ENCODE measurements at places on chromosomes 2 and 18.

GRCh38 chr2:207051385-207051965, 112.2 kb downstream of the CPO start:
- DNase-seq, result no peak

- DNase-seq, result peak; percentile 13
Measured at GRCh38 chr2:207619764-207620203, 5.4 kb downstream of the METTL21A start.

GRCh38 chr2:46818819-46819218, 96.8 kb downstream of the MCFD2 start:
- DNase-seq, result no peak

DNA sequence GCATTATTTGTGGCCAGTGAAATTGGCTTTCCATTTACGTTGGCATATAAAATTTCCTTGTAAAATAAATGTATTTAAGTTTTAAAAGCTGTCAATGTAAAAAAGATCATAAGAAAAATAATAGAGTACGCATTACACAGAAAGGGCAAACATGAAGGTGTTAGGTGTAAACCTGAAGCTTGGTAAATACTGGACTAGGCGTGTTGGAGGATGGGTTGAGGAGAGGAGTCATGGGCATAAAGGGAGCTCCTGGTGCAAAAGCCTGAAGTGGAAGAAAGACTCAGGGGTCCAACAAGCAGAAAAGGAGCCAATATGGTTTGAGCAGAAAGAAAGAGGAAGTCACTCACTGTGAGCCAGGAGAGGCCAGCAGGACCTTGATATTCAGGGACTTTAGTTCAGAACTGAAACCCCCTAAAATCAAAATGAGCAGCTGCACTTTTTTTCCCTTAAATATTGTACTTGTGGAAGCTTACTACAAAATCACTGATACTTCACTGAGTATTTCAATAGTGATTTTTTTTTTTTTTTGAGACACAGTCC, 24.4 kb downstream of the SP5 start:
- DNase-seq, result no peak

GRCh38 chr18:75089748-75090327, 119.1 kb downstream of the PTGR3 start:
- DNase-seq, result no peak

GRCh38 chr2:235573331-235574221, 79.7 kb downstream of the AGAP1 start:
- DNase-seq, result no peak

DNA sequence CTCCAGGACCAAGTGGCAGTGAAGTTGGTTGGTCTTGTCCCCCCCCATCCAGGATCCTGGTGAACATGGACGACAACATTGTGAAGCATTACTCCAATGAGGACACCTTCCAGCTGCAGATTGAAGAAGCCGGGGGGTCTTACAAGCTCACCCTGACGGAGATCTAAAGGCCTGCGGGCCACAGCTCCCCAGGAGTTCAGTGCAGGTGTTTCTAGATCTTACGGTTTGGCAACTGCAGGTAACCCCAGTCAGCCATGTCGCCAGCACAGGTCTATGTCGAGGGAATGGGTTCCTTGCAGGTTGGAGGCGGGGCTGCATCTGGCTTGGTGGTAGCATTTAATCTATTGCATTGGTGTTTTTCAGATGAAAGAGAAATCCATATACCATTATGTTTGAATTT, 42.8 kb upstream of the KLF11 start:
- no peak for DNase-seq

- DNase-seq, result no peak
Measured at GRCh38 chr2:97993926-97994325, 1.8 kb downstream of the TMEM131 start.

DNA sequence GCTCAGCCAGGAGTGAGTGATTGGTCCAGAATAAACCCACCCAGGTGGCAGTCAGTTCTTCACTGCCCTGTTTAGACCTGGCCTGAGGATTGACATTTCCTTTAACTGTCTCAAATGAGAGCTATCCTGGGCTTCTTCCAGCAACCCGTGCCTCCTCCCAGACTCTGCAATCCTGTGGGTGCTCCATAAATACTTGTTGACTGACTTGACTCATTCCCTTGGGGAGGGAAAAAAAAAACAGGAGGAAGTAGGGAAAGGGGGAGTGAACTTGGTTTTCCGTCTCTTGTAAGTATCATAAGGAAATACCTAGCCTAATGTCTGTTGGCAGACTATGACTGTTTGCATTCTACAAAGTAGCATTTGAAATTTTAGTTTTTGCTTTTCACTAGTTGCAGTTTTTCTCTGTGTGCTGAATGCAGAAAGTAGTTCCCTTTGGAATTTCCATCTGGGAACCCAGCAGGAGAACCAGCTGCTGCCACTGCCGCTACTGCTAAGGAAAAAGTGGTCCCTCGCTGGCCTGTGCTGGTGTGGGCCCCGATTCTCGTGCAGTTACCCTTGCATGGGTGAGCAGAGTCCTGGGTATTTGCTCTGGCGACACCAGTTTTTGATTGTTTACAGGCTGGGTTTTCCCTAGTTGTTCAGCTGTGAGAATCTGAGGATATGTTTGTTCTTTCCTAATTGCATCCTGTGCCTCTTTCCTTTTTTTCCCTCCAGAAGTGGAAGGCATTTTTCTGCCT, 78.8 kb downstream of the TGOLN2 start:
- DNase-seq, result no peak

DNA sequence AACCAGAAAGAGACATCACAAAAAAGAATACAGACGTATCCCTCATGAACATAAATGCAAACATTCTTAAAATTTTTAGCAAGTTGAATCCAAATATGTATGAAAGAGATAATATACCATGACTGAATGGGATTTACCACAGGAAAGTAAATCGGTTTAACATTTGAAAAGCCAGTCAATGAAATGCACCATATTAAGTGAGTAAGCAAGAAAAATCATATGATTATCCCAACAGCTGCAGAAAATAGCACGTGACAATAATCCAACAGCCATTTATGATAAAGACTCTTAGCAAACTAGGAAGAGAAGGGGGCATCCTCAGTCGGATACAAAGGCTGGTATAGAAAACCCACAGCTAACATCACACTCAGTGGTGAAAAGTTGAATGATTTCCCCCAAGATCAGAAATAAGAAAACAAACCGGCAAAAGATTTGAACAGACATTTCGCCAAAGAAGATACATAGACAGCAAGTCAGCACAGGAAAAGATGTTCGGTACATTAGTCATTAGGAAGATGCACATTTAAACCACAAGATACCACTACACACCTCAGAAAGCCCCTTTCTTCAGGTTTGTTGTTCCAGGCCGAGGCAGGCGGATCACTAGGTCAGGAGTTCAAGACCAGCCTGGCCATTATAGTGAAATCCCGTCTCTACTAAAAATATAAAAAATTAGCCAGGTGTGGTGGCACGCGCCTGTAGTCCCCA, 144.3 kb downstream of the INHBB start:
- no peak for DNase-seq

GRCh38 chr18:32310101-32310500, 120.3 kb downstream of the MEP1B start:
- DNase-seq, result no peak

DNA sequence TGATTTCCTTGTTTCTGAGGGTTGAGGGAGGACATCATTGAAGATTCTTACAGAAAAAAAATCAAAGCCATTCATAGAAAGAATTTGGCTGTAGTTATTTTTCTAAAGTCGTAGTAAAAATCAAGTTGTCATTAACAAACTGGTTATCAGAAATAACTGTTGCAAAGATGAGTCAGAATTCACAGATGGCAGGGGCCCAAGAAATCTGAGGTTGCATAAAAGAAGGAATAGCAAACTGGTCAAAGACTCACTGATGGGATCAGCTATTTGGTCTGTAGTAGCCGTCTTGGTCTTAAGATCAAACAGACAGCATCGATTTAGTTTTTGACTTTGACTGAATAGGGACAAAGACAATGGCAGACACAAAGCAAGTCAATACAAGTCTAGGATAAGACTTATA, 334.3 kb downstream of the FIGN start:
- DNase-seq, result no peak

- no peak for DNase-seq
Measured at GRCh38 chr18:79657342-79657996, 22.1 kb upstream of the CTDP1 start.

- no peak for DNase-seq
Measured at GRCh38 chr2:38704664-38705063, 38.8 kb downstream of the GALM start.

- DNase-seq, result no peak
Measured at GRCh38 chr2:73036766-73037165, 34.7 kb downstream of the SFXN5 start.

- DNase-seq, result no peak
Measured at GRCh38 chr2:240383871-240384700, 51.4 kb upstream of the GPC1 start.

DNA sequence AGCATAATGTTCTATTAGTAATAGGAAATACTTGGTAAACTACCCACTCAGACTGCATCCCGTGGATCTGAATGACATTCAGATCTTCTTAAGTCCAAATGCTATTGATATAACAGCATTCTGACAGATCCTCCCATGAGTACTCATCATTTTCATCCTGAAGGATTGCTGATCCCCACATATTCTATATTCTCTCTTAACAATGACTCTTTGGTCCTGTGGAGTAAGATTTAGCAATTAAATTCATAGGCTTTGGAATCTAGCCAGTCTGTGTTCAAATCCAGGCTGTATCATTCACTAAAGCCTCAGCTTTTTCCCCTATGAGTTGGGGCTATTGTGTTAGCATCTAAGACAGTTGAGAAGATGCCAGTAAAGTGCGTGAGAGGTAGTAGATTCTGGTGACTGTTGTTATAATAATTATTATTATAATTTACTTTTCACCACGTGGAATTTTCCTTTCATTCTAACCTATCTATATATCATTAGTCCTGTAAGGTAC, 591.3 kb upstream of the SYT4 start:
- no peak for DNase-seq

DNA sequence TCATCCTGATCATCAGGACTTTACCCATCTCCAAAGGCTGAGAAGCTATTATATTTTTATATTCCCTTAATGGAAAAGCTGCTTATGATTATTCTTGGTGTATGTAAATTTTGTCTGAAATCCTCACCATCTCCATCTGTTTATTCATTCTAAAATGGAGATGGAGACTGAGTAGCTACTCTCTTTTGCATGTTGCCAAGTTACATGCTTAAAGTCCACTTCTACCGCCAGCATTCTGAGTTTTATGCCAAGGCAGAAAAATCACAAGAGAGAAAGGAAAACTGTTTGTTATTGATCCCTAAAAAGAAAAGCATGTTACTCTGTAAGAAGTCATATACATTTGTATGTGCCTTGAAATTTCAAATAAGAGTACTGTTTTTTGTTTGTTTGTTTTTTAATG, 94.4 kb upstream of the NOSTRIN start:
- no peak for DNase-seq

DNA sequence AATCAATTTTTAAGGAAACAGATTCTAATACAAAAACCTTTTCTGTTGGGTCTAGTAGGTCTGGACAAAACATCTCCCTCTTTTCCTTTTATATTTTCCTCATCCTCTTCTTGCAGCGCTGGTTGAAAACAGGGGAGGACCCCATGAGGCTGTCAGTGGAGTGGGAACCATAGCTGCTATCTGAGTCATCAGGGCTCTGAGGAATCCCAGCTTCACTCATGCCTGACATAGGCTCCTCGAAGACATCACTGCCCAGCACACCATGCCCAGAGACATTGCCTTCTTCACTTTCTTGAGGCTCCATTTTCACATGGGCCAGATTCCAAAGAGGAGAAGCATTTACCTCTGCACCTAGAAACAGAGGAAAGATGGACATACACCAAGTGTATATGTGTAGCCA, 10.0 kb downstream of the SUPT7L start:
- no peak for DNase-seq

DNA sequence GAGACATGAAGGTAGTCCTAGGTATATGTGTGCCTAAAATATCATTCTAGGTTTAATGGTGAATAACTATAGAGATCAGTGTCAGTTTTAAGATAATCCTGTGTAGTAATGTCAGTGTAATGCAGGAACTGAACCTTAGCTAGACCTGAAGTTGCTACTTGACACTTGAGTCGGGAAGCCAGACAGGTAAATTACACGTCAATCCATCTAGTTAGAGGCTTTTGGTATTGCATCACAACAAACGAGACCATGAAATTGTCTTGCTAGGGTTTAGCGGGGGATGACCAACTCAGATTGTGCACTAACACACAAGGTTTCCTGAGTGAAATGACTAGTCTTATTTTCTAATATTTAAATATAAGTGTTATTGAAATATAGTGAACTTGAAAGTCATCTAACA, 2.0 kb downstream of the YPEL5 start:
- DNase-seq, result no peak

GRCh38 chr2:181485638-181485946, 28.4 kb downstream of the ITGA4 start:
- no peak for DNase-seq

DNA sequence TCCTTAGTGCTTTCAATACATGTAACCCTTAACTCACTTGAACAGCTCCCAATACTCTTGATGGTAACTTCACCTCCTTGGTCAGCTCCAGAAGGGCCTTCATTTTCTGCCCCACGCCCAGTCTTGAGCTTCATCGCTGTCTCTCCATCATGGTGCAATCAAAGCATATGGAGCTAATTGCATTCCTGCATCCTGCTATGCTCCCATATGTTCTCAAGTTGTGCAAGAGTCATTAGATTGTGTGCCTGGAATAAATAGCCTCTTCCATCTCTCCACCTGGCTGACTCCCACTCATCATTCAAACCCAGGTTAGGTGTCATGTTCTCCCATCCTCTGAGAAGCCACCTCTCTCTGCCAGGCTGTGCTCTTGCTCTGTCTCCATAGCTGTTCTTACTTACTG, 364.5 kb upstream of the RGPD4 start:
- DNase-seq, result no peak

GRCh38 chr2:47346107-47346506, 56.8 kb upstream of the MSH2 start:
- DNase-seq, result no peak

DNA sequence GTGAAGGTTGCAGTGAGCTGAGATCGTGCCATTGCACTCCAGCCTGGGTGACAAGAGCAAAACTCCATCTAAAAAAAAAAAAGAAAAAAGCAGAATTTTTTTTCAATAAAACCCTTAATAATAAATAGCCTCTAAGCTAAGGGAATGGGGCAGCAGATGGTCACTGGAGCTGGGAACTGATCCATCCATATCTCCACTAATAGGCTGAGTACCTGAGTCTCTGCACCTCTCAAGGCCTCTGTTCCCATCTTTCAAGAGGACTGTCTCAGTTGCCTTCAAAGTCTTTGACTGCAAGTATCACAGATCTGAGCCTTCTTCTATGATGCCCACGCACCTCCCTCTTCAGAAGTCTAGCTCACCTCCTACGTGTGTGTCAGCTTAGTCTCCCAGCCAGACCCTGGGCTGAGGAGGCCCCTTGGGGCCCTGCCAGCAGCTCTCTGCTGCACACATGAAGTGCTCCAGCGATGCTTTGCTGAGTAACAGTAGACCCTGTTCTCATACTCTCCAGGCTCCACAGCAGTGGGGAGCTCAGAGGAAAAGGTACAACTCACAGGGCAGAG, 32.9 kb downstream of the ST8SIA5 start:
- no peak for DNase-seq

DNA sequence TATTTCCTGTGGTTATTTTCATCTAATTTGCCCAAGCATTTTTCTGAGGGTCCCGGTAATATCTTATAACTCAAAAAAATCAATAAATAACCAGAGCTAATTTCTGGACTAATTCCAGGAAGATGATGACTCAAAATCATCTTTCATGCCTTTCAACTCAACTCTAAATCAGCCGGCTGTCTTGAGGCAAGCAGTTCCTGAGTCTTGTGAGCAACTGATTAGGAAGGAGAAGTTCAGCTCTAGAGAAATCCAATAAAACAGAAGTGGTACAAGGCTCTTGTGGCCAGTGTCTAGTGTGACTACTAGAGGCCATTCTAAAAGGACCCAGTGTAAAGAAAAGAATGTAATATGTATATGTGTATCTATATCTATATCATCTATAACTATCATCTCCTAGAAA, 890.4 kb downstream of the TRIB2 start:
- DNase-seq, result no peak

Measured in activated CD4-positive, alpha-beta T cell treated with anti-CD3 and anti-CD28 coated beads, Interleukin-2, amount 10 ng/mL, durations not matched to agents 7 days and 5 days (primary cell).